ENCODE measurements at places on chromosomes 3 and 15. TPM values are rescaled to one million over a fixed set of nuclear protein-coding genes. Genes with fewer than 3 reads are reported as not detected.

Gene SERINC4
- 0.18 TPM for total RNA-seq

GRCh38 chr3:25173606-25174005, 254.5 kb upstream of the RARB start:
- no peak overlapping the region for H3K27ac ChIP-seq
- no peak for DNase-seq
- no peaks in the 10 kb centered on the region for H3K36me3 ChIP-seq
- no peaks in the 10 kb centered on the region for H3K27me3 ChIP-seq
- no peaks in the 10 kb centered on the region for H3K4me1 ChIP-seq
- H3K4me3 ChIP-seq = no peak overlapping the region

DNA sequence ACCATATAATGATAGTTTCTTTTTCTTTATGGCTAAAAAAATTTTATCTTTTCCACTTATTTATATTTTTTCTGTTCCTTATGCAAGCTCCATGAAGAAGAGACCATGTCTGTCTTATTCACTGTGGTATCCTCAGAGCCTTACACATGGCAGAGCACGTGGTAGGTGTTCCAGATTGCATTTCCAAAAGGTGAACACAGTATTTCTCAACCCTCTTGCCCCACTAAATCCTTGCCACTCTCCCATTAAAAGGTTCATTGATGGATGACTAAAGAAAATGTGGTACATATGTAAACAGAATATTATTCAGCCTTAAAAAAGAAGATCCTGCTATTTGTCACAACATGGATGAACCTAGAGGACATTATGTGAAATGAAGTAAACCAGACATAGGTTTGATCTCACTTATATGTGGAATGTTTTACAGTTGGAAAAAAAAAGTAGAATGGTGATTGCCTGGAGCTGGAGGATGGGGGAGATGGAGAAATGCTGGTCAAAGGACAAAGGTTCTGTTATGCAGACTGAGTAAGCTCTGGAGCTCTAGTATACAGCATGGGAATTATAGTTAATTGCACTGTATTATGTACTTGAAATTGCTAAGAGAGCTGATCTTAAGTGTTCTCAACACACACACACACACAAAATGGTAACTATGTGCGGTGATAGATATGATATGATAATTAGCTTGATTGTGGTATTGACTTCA, 266.7 kb downstream of the CNTN3 start:
- no peaks in the 10 kb centered on the region for H3K4me1 ChIP-seq
- H3K36me3 ChIP-seq = no peaks in the 10 kb centered on the region
- H3K27ac ChIP-seq = no peak overlapping the region
- H3K27me3 ChIP-seq = no peaks in the 10 kb centered on the region
- no peak for DNase-seq

GRCh38 chr3:77304700-77305021, 264.8 kb downstream of the ROBO2 start:
- no peaks in the 10 kb centered on the region for H3K4me1 ChIP-seq

Gene KNG1
- total RNA-seq = not detected

DNA sequence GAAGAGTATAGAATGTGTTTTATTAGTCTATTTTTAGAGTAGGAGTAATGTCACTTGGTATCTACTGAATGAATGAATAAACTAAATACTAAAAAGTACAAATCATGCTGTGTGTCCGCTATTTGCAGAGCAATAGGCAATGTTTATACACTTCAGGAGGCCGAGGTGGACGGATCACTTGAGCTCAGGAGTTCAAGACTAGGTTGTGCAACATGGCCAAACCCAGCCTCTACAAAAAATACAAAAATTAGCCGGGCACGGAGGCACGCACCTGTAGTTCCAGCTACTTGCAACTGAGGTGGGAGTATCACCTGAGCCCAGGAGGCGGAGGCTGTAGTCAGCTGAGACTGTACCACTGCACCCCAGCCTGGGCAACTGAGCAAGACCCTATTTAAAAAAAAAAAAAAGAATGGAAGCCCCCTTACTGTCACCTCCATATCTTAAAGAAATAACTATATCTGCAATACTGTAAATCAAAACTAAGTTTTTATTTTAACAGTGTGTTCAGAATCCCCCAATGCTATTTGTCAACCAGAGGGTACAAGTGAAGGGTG, 98.4 kb downstream of the DHX30 start:
- H3K36me3 ChIP-seq = peaks cover 13% of the 10 kb centered on the region
- no peak overlapping the region for H3K4me3 ChIP-seq
- H3K27me3 ChIP-seq = no peaks in the 10 kb centered on the region
- no peaks in the 10 kb centered on the region for H3K4me1 ChIP-seq
- DNase-seq = no peak

Gene SLCO2A1
- not detected for total RNA-seq

- H3K36me3 ChIP-seq = peaks cover 30% of the 10 kb centered on the region
- H3K4me3 ChIP-seq = no peak overlapping the region
- H3K27ac ChIP-seq = no peak overlapping the region
- DNase-seq = no peak
- H3K4me1 ChIP-seq = peaks cover 31% of the 10 kb centered on the region
- no peaks in the 10 kb centered on the region for H3K27me3 ChIP-seq
These were observed 18.5 kb downstream of the LIMD1 start for GRCh38 chr3:45612918-45613602.

Gene TUSC7
- not detected for total RNA-seq

- H3K27me3 ChIP-seq = no peaks in the 10 kb centered on the region
- no peak overlapping the region for H3K4me3 ChIP-seq
- DNase-seq = no peak
- peaks cover 39% of the 10 kb centered on the region for H3K36me3 ChIP-seq
- H3K27ac ChIP-seq = peak overlapping the region; percentile 49
These were observed 84.6 kb upstream of the ARHGEF3 start for GRCh38 chr3:56886314-56886713.

- H3K4me1 ChIP-seq = peaks cover 44% of the 10 kb centered on the region
- no peak for DNase-seq
- H3K36me3 ChIP-seq = peaks cover 5% of the 10 kb centered on the region
- no peaks in the 10 kb centered on the region for H3K27me3 ChIP-seq
- H3K27ac ChIP-seq = no peak overlapping the region
These were observed 29.1 kb upstream of the GNB5 start for GRCh38 chr15:52220251-52220650.

DNA sequence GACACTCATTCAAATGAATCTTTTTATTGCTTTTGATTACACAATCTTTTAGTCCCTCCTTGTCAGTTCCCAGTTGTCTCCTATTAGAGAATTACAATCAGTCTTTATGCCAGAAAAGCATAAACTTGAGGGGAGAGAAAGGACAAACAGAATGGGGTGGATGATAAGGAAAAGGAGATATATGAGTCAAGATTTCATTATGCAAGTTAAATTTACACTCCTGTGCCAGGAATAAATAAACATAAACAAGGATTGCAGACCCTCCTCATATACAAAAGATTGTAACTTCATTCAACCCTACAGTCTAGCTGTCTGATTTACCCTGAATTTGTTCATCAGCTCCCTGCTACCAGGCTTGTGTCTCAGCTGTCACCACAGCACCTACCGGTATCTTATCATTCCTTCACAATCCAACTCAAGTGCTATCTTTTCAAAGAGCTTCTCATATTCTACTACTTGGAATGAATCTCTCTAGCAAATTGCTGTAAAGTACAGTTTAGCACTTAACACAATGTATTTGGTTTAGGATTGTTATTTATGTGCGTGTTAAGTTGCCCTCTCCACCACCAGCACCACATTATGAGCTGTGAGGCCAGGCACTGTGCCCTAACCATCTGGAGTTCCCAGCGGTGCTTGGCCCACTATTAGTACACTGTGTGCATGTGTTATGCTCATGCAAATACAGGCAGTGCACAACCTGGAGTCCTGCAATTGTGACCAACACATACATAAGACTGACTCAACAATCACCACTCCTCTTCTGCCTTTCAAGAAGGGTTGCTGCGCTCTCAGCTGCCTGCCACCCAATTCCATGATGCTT, 504.1 kb downstream of the TBL1XR1 start:
- no peaks in the 10 kb centered on the region for H3K27me3 ChIP-seq
- DNase-seq = no peak
- no peaks in the 10 kb centered on the region for H3K4me1 ChIP-seq
- H3K27ac ChIP-seq = no peak overlapping the region
- H3K36me3 ChIP-seq = no peaks in the 10 kb centered on the region
- no peak overlapping the region for H3K4me3 ChIP-seq

Gene TNNC1
- 2.5 TPM for total RNA-seq

Gene SEMA3F
- not detected for total RNA-seq

- no peaks in the 10 kb centered on the region for H3K4me1 ChIP-seq
- no peaks in the 10 kb centered on the region for H3K27me3 ChIP-seq
- H3K36me3 ChIP-seq = peaks cover 24% of the 10 kb centered on the region
- no peak overlapping the region for H3K4me3 ChIP-seq
- no peak for DNase-seq
These were observed 26.4 kb downstream of the MFN1 start for GRCh38 chr3:179373938-179374337.

- peak overlapping the region; percentile 64 for H3K27ac ChIP-seq
- no peak for DNase-seq
- no peaks in the 10 kb centered on the region for H3K27me3 ChIP-seq
These were observed 73.8 kb downstream of the RBPMS2 start for GRCh38 chr15:64701482-64702184.

- no peaks in the 10 kb centered on the region for H3K4me1 ChIP-seq
- DNase-seq = no peak
- no peaks in the 10 kb centered on the region for H3K36me3 ChIP-seq
- H3K4me3 ChIP-seq = no peak overlapping the region
- H3K27ac ChIP-seq = no peak overlapping the region
These were observed 19.0 kb downstream of the ALDH1A2 start for GRCh38 chr15:58046467-58046866.

Gene GHSR
- total RNA-seq = not detected

GRCh38 chr3:56633602-56634535, 49.2 kb downstream of the TASOR start:
- H3K4me1 ChIP-seq = no peaks in the 10 kb centered on the region
- no peaks in the 10 kb centered on the region for H3K27me3 ChIP-seq
- no peak overlapping the region for H3K27ac ChIP-seq

GRCh38 chr15:78642331-78642730, 1.3 kb upstream of the CHRNB4 start:
- H3K36me3 ChIP-seq = no peaks in the 10 kb centered on the region
- no peak overlapping the region for H3K27ac ChIP-seq
- H3K27me3 ChIP-seq = peaks cover 14% of the 10 kb centered on the region
- peaks cover 13% of the 10 kb centered on the region for H3K4me1 ChIP-seq
- no peak for DNase-seq

Gene STRC
- total RNA-seq = 0.45 TPM

GRCh38 chr15:43517354-43518196, at the start of gene MAP1A:
MAP1A (plus strand) TSS chr15:43517608; CDS start chr15:43521474, 3,866 bp downstream.
- H3K36me3 ChIP-seq = peaks cover under 1% of the 10 kb centered on the region
- no peak for DNase-seq
- peaks cover 56% of the 10 kb centered on the region for H3K4me1 ChIP-seq
- H3K27ac ChIP-seq = no peak within 1 kb of the TSS
- no peak within 1 kb of the TSS for H3K4me3 ChIP-seq
- H3K27me3 ChIP-seq = peaks cover 21% of the 10 kb centered on the region

- H3K4me1 ChIP-seq = no peaks in the 10 kb centered on the region
- no peak overlapping the region for H3K4me3 ChIP-seq
- no peaks in the 10 kb centered on the region for H3K36me3 ChIP-seq
- H3K27me3 ChIP-seq = no peaks in the 10 kb centered on the region
- no peak for DNase-seq
These were observed 769.4 kb upstream of the GOLIM4 start for GRCh38 chr3:168865022-168865551.

DNA sequence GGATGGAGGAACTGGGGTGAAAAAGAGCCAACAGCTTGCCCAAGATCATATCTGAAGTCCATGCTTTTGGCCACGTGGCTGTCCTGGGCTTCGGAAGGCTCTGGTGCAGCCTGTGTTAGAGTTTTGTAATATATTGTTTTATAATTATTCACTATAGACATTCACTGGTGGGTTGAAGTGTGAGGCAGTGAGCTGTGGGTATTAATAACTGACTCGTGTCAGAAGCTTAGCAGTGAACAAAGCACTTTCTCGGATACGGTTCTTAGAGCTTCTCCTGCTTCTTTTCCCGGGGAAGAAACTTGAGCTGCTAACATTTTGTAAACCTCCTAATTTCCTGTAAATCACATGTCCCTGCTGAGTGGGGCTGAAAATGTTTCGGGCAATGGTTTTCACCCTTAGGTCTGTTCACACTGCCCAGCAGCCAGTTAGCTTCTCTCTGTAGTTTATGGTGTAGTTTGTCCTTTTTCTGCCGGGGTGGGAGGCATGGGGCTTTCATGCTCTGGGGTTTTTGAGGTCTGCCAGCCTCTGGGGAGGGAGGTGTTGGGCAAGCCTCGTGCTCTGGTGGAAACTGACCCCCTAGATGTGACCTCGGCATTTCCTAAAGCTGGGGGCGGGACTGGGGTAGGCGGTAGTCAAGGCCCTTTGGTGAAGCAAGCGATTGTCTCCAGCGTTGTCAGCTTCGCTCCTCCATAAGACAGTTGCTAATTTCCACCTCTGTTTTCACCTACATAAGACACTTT, 1.7 kb downstream of the MRAS start:
- H3K4me1 ChIP-seq = peaks cover 8% of the 10 kb centered on the region
- H3K36me3 ChIP-seq = peaks cover 4% of the 10 kb centered on the region
- peaks cover 44% of the 10 kb centered on the region for H3K27me3 ChIP-seq
- no peak for DNase-seq
- H3K4me3 ChIP-seq = no peak overlapping the region

DNA sequence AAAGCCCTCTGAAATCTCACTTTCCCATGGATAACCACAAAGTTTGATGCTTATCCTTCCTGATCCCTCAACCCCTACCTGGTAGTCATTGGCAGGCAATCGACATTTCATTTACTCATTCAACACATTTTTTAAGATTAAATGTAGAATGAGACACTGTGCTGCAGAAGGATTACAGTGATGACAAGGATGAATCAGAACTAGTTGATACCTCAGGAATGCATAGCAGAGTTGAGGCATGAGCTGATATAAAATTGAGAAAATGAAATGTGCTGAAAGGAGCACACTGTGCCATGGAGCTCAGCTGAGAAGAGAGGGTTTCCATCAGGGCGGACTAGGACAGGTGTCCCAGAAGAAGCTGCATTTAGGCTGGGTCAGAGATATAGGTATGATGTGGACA, 48.9 kb upstream of the ACTL6A start:
- DNase-seq = no peak
- peaks cover 12% of the 10 kb centered on the region for H3K27me3 ChIP-seq
- no peaks in the 10 kb centered on the region for H3K36me3 ChIP-seq

GRCh38 chr3:58102976-58103451, 94.8 kb downstream of the FLNB start:
- no peaks in the 10 kb centered on the region for H3K27me3 ChIP-seq
- no peaks in the 10 kb centered on the region for H3K4me1 ChIP-seq
- H3K36me3 ChIP-seq = peaks cover 33% of the 10 kb centered on the region
- no peak overlapping the region for H3K27ac ChIP-seq

DNA sequence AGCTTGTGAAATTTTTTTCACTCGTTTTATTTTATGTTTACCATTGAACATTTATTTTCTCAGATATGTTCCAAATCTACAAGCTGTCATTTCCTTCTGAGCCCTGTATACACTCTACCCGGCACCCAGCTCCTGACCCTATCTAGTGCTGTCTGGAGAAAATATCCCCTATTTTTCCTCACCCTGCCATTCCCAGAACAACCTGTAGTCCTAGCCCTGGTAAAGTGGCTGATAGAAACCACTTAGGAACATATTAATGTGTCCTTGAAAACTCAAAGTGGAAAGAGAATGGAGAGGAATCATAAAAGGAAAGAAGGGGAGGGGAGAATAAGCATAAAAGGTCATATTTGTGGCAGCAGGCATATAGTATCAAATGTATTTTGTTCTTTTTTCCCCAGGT, 8.2 kb upstream of the TIMMDC1 start:
- no peak overlapping the region for H3K4me3 ChIP-seq
- no peak for DNase-seq
- H3K36me3 ChIP-seq = peaks cover 48% of the 10 kb centered on the region
- no peak overlapping the region for H3K27ac ChIP-seq
- H3K27me3 ChIP-seq = no peaks in the 10 kb centered on the region

Gene WNT5A
- not detected for total RNA-seq
